ENCODE measurements at places on chromosomes 4 and X.

DNA sequence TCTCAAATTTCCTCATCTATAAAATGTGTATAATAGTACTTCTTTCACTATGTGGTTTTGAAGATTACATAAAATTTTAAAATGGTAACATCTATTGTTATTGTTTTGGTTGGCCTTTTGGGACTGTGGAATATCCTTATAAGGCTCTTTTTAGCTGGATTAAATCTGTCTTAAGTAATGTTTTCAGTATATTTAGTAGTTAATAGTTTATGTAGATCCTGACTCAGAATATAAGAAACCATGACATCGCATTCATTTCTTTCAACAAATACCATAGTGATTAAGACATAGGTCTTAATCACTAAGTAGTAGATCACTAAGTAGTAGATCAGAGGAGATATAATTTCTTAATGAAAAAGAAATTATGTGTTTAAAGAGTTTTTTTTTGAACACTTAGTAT is 48.5 kb downstream of the MRPL1 start:
- DNase-seq, result no peak

DNA sequence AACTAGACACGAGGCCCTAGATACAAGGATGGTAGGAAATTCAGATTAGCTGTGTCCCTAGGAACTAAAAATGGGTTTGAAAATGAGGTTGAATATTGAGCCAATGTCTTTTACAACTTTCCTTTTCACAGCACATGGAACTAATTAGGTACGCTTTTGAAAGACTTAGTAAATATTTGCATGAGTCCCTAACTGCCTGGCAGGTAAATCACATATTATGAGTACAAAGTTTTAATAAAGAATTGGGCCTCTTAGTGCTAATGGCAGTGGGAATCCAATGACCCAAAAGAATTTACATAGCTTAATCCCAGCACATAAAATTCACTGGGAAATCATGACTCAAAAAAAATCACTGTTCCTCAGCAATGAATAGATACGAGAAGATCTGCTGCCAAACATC is 16.8 kb downstream of the MUC7 start:
- no peak for DNase-seq

- DNase-seq, result no peak
These were observed 63.1 kb upstream of the LSM6 start for GRCh38 chr4:146112389-146112788.

- DNase-seq, result no peak
These were observed 3.8 kb downstream of the G6PD start for GRCh38 chrX:154542723-154543424.

DNA sequence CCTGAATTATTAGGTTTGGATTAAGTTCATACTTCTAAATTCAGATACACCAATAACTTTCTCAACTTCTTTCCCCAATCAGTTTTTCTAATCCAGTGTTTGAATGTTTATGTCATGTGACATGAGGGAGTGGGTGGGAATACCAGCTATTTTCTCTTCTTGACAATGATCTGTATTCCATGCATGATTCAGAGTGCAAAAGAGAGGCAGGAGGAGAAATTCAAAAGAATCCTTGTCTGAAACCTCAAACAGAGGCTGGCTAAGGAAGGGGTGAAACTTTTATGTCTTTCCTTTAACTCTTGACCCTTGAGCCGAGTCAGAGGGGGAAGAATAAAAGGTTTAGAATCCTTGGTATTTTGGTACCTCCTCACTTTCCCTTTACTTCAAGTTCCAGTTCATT is 544.7 kb downstream of the SPRY1 start:
- peak; percentile 32 for DNase-seq

- DNase-seq, result no peak
These were observed 1359.5 kb downstream of the TECRL start for GRCh38 chr4:63049726-63050125.

DNA sequence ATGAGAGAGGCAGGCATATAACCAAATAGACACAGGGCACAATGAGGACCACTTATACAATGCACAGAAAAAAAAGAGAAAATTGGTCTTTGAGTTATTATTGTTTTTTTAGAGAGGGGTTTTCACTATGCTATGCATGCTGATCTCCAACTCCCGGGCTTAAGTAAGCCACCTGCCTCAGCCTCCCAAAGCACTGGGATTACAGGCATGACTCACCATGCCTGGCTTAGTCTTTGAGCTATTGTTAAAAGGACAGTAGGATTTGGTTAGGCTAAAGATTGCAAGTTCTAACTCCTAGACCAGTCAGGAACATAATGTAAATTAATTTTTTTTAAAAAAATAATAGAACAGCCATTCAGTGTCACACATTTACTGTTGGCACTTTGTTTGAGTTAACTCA is 340.1 kb downstream of the GPAT3 start:
- DNase-seq, result peak; percentile 12

DNA sequence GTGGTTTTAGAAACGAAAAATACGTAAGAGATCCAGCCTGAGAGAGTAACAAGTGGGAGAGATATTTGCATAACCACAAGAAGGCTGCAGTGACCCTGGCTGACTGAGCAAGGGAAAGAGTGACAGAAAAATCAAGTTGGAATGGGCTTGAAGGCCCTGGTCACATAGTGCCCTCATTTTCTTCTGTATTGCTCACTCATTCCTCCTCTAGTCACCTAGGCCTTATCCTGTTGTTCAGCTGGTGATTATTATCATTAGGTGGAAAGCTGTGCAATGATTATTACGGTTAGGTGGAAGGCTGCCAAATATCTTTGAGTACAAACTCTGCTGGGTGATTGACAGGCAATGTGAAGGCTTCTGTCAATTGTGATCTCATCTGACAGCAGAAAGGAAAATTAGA is 2384.1 kb downstream of the PCDH7 start:
- DNase-seq, result no peak

DNA sequence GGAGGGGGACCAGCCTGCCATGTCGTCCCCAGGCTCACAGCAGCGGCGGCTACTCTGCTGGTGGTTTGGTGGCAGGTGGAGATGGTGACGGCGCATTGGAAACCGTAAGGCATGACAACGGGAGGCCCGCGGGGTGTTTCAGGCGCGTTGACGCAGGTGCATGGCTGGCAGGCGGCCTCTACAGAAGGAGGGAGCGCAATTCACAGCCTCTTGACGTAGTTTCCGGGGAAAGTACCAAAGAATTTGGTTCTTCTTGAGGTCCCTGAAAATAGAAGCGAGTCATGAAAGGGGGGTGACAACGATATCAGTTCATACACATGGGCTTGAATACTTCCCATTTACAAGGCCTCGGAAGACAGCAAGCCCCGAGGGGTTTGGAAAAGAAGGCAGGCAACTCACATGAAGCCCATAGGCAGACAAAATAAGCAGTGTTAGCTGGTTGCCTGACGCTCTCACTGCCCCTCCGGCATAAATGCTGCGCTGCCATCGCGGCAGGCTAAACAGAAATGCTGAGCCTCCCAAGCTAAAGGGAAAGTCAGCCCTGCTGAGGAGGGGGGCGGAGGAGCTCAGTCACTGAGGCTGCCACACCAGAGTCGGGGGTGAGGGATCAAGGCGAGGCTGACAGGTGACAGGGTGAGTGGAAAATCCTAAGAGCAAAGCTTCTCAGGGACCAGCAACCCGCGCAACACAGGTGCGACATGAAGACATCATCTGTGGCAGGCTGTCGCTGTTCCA is 52.3 kb upstream of the PDLIM3 start:
- DNase-seq, result no peak

GRCh38 chrX:102979536-102979935 is 42.5 kb downstream of the RAB40AL start:
- DNase-seq, result no peak

DNA sequence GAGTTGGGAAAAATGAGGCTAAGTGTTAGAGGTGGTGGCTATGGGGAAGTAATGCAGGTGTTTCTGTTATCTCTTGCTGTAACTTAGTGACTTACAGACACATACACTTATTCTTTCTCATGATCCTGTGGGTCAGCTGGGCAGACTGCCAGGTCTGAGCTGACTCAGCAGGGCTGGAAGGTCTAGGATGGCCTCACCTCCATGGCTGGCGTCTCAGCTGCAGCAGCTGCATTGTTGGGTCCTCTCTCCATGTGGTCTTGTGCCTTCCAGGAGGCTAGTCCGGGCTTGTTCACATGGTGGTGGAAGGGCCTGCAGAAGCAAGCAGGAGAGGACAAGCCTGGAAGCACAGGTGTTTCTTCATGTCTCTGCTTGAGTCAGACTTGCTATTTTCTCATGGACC is 172.7 kb downstream of the NHS start:
- peak; percentile 77 for DNase-seq

GRCh38 chr4:33493231-33493630 is 2751.1 kb downstream of the ARAP2 start:
- DNase-seq, result no peak

DNA sequence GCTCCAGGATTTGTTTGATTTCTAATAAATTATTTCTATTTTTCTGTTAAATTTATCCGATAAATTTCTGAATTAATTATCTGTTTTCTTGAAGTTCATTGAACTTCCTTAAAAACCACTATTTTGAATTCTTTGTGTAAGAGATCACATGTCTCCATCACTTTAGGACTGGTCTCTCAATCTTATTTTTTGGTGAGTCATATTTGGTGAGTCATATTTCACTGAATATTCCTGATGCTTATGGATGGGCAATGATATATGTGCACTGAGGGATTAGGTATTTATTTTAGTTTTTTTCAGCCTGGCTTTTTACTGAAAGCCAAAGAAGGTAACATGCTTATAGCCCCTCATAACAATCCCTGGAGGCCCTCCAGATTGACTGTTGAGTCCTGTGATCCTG is 48.5 kb upstream of the IL15 start:
- DNase-seq, result no peak

- no peak for DNase-seq
These were observed 67.4 kb downstream of the RASGEF1B start for GRCh38 chr4:81404294-81404693.

DNA sequence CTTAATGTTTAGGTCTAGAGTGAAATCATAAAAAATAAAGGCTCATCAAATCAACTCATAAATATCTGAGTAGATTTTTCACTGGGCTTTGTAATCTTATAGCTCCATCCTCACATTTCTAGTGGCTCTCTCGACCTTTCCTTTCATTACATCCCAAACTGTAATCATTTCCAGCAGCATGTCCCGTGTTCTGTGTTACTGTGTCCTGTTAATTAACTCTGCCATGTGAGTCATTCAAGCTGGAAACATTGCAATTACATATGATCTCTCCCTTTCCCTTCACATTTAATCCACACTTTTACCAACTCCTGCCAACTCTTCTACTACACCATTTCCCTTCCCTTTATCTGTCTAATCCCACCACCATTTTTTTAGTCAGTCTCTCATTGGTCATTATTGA is 75.5 kb downstream of the UGT8 start:
- DNase-seq, result no peak

- peak; percentile 15 for DNase-seq
These were observed 187.7 kb upstream of the NUDT10 start for GRCh38 chrX:51144828-51145442.

DNA sequence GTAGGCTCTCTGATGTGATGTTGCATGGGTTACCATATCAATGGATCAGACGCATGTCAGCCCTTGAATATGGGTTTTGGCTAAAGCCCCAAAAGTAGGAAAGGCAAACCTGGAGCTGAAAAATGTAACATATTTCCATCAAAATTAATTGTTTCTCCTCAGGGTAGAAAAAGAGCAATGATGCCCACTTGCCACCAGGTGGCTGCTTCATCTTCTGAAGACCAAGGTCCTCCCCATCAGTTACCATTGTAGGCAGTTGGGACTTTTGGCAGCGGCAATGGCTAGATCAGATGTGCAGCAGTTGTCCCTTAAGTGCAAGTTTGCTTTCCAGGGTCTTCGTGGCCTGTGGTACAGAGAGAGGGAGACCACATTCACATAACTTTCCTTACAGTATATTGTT is 118.2 kb downstream of the NAF1 start:
- peak; percentile 33 for DNase-seq

DNA sequence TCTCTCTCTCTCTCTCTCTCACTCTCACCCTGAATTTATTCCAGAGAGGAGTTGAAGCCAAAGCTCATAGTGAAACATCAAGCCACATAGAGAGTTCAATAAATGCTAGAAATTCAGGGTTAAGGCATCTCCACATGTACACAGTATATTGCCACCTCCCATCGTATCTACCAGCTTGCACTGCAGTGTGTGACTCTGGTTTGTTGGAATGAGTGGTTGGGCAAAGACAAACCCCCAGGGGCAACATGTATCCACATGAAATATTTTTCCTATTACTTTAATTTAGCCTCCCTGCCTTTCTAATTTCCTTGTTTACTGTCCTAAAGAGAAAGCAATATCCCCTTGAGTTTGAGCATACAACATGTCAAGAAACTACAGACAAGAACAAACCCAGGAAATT is 247.3 kb downstream of the SPATA18 start:
- no peak for DNase-seq

GRCh38 chrX:55279832-55280231 is 15.1 kb upstream of the PAGE3 start:
- no peak for DNase-seq

- peak; percentile 72 for DNase-seq
These were observed 49.5 kb upstream of the CBR4 start for GRCh38 chr4:169059306-169060211.

- no peak for DNase-seq
These were observed 162.8 kb upstream of the ARX start for GRCh38 chrX:25178555-25178954.

DNA sequence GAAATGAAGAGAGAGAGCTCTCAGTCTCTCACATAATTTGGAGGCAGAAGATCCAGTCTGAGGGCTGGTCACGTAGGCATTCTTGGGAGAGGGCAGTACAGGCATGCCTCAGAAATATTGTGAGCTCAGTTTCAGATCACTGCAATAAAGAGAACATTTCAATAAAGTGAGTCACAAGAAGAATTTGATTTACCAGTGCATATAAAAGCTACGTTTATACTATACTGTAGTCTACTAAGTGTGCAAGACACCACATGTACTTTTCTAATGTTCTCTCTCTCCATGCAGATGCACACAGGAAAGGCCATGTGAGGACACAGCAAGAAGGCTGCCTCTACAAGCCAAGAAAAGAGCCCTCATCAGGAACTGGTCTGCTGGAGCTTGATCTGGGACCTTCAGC is 583.5 kb upstream of the FAT1 start:
- peak; percentile 44 for DNase-seq

DNA sequence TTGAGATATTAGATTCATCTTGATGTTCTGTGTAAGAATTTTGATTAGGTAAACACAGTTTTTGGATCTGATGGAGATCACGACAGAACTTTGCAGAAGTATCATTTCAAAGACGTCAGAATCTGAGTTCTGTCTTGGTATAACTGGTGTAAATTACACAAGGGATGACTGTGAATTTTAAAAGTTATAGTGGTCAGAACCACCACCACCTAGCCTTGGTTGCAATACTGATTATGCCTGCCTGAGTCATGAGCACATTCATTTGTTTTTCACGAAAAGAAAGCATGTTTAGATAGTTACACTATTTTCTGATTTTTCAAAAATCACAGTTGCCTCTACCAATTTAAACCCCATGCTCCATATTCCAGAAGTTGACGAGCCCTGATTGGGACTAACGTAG is 54.8 kb downstream of the ZFX start:
- peak; percentile 11 for DNase-seq

DNA sequence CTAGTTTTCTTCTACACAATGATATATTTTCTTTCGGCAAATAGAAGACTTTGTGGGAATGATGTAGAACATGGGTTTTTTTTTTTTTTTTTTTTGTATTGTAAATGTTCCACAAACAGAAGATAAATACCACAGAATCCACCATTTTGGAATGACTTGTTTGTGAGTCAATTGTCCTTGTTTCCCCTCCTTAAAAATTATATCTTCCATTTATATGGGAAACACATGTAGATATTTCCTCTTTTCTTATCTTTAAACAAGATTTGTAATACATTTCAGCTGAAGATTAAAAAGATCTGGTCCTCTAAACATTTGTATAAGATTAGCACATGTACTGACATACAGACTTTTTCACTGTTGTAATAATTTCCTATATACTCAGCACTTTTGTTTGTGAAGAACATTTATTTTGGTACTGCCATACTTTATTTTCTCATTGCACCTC is 304.6 kb downstream of the SPRY1 start:
- DNase-seq, result peak; percentile 40

All from AG10803 (cell line).